ENCODE measurements at places on chromosomes 12 and 14.
A peak's percentile ranks its signal among the peaks of the same experiment; 100 is the strongest.

DNA sequence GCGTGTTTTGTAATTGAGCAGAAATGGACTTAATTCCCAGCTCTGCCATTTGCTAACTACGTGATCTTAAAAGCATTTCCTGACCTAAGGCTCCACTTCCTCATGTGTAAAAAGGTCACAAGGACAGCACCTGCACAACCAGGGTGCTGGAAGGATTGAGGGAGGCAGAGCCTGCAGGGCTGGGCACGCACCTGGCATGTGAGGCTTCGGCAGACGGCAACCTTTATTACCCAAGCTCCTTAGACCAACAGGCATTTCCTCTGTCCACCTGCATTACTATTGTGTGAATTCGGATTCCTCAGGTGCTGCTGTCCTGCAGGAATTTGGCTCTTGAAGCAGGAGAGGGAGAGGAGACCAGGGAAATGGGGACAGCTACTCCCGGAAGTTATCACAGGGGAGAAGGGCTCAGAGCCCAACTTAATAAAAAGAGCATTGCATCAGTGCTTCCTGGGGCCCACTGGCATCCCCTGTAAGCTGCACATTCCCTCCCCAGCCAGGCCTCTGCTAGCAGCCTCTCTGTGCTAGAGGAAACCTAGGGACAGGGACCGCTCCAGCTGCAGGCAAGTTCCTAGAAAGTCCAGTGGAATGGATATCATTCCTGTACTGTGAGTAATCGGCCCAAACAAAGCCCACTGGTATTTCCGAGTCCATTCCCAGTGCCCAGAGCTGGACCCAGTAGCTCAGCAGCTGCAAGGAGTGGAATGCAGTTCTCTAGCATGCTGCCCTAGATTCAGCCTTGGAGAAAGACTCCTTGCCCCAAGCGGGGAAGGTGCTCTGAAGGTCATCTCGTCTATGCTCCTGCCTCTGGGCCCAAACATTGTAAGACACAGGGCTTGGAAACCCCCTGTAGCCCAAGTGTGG lies 157.1 kb upstream of the CCND2 start:
- DNase-seq = no peak

DNA sequence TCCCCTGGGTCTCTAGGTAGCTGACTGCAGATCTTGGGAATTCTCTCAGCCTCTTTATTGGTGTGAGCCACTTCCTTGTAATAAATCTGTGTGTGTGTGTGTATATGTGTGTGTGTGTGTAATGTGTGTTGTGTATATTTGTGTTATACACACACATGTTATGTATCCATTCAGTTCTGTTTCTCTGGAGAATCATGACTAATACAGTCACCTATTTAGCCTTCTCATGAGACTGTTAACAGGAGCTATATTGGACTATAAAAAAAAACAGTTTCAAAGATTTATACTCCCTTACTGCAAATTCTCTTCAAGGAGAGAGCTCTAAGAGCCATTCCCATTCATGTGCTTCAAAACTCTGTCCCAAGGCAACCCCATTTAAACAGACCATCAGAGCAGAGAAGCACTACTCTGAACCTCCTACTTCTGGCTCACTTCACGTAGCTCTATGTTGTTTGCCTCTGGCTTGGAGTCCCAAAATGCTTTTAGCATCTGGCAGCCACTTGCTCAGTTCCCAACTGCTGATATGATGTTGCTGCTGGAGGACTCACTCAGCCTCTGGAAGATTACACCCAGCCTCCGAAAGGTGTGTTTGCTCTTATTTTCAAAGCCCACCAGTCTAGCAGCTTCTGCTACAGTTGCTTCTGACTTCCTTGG lies 48.7 kb upstream of the KITLG start:
- no peak for DNase-seq

DNA sequence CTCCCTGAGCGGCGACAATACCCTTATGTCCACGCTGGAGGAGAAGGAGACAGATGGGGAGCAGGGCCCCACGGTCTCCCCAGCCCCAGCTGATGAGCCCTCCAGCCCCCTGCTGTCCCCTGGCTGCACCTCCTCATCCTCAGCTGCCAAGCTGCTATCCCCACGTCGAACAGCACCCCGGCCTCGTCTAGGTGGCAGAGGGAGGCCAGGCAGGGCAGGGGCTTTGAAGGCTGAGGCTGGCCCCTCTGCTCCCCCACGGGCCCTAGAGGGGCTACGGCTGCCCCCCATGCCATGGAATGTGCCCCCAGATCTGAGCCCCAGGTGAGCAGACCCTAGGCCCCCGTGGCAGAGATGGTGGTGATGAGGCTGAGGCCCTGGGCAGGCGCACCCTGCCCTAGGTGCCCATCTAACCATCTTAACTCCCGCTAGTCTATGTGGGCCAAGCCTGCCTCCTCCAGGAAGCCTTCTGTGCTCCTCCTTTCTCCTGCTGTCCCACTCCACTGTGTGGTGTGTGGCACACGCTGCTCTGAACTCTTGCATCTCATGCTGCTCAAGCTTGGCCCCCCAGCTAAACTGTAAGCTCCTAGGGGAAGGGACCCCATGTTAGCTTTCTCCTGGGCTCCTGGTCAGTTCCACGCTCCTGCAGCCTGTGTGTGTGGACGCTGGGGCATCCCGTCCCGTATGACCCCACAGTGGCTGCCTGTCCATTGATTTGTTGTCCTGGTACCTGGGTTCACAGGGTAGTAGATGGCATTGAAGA lies 12.1 kb downstream of the MCRS1 start:
- no peak for DNase-seq

GRCh38 chr14:59768855-59769375 lies 101.7 kb downstream of the RTN1 start:
- DNase-seq = no peak

GRCh38 chr12:101795786-101796185 lies 35.0 kb downstream of the GNPTAB start:
- DNase-seq = no peak

DNA sequence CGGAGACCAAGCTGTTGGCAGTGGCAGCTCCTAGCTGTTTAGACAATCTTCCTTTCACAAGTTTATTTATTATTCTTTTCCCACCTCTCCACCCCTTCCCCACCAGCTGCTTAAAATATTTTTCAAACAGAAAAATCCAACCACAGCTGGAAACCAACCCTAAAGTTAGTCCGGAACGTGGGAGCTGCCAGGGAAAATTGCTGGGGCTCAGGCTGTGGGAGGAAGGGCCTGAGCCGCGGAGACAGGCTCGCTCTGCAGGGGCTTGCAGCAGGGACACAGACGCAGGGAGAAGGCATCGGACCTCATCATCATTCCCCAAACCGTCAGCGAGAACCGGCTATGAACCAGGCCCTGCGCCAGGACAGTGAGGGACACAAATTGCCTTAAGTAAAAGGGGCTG lies 16.1 kb upstream of the TMEM106C start:
- DNase-seq = no peak

DNA sequence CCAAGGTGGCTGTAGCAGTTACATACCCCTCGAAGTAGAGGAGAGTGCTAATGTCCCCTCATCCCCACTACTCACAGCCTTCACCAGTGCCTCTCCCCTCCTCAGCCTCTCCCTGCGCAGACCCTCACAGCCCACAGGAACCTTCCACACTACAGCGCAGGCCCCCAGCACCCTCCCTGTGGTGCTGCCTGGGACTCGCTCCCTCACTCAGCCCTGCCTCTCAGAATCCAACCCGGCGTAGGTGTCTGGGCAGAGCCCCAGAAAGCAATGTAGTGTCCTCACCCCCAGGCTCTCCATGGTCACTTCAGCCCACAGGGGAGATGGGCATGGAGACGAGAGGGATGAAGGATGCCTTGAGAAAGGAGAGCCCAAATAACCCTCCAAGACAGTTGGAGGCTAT lies 10.9 kb upstream of the ZNF740 start:
- no peak for DNase-seq

DNA sequence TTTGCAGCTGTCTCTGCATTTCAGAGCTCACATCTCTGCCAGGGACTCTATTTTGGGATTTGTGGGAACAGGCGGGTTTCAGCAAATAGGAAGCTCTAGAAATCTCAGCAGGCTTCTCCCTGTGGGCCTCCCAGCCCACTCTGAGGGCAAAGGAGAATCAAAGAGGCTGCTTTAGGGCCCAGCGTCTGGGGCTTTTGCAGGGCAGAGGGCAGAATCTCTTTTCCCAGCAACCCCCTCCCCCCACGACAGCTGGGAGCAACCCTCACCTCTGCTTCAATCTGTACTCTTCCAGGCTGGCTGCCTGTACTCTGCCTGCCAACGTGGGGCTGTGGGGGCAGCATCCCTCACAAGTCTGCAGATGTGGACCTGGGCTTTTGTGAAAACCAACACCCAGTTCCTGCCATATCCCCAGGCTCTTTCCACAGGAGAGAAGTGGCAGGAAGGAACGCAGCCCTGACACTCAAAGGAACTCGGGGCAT lies 529.6 kb upstream of the TBX3 start:
- no peak for DNase-seq

- DNase-seq = no peak
These were observed 231.6 kb downstream of the CACNA1C start for GRCh38 chr12:2284321-2284813.

- no peak for DNase-seq
These were observed 7.6 kb downstream of the GCH1 start for GRCh38 chr14:54894995-54895394.

GRCh38 chr12:9742661-9743060 lies 9.8 kb upstream of the CLECL1 start:
- no peak for DNase-seq

GRCh38 chr12:18224745-18225144 lies 36.6 kb upstream of the PIK3C2G start:
- no peak for DNase-seq

DNA sequence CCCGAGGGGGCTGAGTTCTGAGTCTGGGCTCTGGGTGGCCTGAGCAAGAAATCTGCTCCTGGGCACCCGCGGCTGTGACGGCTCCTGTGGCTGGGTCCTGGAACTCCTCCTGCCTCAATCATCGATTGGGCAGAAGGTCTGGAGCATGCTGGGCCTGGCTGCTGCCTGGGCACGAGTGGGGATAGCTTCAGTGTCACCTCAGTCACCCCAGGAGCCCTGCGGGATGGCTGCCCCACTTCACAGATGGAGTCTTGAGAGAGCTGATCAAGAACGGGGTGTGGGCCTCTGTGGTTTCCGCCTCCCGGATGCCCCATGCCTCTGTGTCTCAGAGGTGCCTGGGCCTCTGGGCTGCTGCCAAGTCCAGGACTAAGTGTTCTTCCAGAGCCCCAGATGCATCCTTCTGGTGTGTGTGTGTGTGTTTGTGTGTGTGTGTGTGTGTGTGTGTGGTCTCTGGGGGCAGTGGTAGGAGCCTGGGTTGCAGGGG lies 185.6 kb upstream of the C14orf180 start:
- peak; percentile 12 for DNase-seq

- no peak for DNase-seq
These were observed 22.3 kb downstream of the GALNT8 start for GRCh38 chr12:4742416-4742970.

DNA sequence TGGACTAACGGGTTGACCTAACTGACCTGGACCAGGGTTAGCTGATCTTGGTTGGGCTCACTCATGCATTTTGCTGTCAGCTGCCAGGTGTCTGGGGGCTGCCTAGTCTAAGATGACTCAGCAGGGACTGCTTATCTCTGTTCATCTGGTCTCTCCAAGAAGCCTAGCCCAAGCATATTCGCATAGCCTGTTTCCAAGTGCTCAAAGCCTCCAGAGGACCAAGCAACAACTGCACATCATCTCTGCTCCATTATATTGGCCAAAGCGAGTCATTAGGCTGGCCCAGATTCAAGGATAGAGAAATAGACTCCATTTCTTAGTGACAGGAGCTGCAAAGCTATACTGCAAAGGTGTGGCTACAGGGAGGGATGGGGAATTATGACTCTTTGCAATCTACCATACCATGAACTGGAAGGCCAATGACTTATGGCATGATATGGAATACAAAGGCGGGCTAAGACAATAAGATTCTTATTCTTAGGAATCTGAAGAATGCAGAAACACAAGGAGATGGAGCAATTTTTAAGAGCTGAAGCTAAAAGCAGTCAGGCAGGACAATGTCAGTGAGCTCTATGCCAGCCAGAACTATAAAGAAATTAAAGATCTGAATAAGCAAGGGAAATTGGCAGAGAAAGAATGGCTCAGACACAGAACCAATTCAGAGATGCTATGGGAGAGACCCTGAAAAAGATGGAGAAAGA lies 194.6 kb upstream of the FSCB start:
- DNase-seq = no peak

GRCh38 chr12:100995771-100996170 lies 201.2 kb downstream of the ANO4 start:
- no peak for DNase-seq

DNA sequence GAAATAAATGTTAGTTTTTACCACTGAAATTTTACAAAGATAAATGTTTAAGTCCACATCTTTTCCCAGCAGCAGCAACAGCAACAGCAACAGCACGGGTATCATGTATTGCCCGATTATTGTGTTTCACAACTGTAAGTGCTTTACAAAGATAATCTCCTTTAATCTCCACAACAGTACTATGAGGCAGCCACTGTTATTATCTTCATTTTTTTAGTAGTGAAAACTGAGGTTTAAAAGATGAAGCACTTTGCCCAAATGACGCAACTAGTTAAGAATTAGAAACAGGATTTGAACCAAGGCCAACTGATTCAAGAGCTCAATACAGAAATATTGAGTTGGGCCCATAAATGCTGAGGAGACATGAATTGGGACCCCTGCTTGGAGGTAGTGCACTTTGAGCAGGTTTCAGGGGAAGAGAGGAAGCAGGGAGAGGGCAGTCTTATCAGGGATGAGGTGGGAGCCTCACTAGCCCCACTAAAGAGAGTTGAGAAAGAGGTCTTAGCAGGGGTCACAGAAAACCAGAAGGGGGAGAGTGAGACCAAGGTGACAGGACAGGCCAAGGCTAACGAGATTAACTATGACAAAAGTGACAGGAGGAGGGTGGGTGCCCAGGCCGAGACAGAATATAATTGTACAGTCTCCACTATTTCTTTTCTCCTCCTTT lies 15.3 kb downstream of the KRT2 start:
- DNase-seq = no peak

- DNase-seq = no peak
These were observed 53.3 kb downstream of the RBM19 start for GRCh38 chr12:113912760-113913329.

DNA sequence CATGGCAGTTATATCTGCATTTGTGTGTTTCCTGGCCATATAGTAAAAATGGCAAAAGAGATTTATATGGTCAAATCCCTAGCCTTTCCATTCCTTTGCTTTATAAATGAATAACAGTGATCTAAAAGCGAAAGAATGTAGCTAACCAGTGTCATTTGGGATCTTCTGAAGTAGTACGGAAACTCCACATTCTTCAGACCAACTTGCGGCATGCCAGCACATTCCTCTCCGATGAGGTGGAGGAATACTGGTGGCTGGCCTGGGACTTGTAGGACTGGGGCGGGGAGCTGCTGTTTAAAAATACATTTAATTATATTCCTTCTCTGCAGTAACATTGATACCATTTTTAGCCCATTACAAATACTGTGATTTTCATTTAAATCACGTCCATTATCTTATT lies 85.3 kb downstream of the SAMD4A start:
- no peak for DNase-seq

- DNase-seq = no peak
These were observed 121.9 kb downstream of the DNAI7 start for GRCh38 chr12:25072906-25073650.

- DNase-seq = no peak
These were observed 185.1 kb downstream of the ATXN7L3B start for GRCh38 chr12:74722709-74723108.

- DNase-seq = no peak
These were observed 181.9 kb upstream of the BMP4 start for GRCh38 chr14:54138354-54139038.

Measured in stimulated activated CD8-positive, alpha-beta memory T cell treated with anti-CD3 and anti-CD28 coated beads, Interleukin-15, amount 100 ng/mL, for 4 hours (primary cell).